Panc1 (cell line): ENCODE measurements at places on chromosomes 5 and 9. TPM values are rescaled to one million over a fixed set of nuclear protein-coding genes. Genes with fewer than 3 reads are reported as not detected.

The NRARP gene
- 16.9 TPM for total RNA-seq

The LECT2 gene
- not detected for total RNA-seq

The TAF11L5 gene
- not detected for total RNA-seq

The RECK gene
- 13.2 TPM for total RNA-seq

The SHROOM1 gene
- total RNA-seq = 13.5 TPM

The CHSY3 gene
- total RNA-seq = not detected

The IL13 gene
- not detected for total RNA-seq

The LVRN gene
- total RNA-seq = 0.08 TPM

The WNK2 gene
- 13.7 TPM for total RNA-seq

The FOXD4L5 gene
- total RNA-seq = 0.08 TPM

The SLIT3 gene
- 26.4 TPM for total RNA-seq

The SLC36A2 gene
- not detected for total RNA-seq

The LOX gene
- total RNA-seq = 0.62 TPM

The ANXA2R gene
- total RNA-seq = 6.2 TPM

The ARHGAP26 gene
- total RNA-seq = 65.5 TPM

The MAT2B gene
- 52.1 TPM for total RNA-seq

The TMEM174 gene
- total RNA-seq = not detected

The PCDHA9 gene
- total RNA-seq = 0.21 TPM

The GPRIN1 gene
- total RNA-seq = 18.9 TPM

The SGCD gene
- not detected for total RNA-seq

The FSTL4 gene
- total RNA-seq = 0.18 TPM

The MYORG gene
- 9.7 TPM for total RNA-seq

The CCIN gene
- 0.13 TPM for total RNA-seq

The GFI1B gene
- total RNA-seq = 0.08 TPM

The PAPPA gene
- total RNA-seq = 1.2 TPM

The SAXO1 gene
- not detected for total RNA-seq

The DBH gene
- not detected for total RNA-seq

The FBLL1 gene
- total RNA-seq = 7.5 TPM

The HAPLN1 gene
- total RNA-seq = 0.13 TPM

The IL9 gene
- total RNA-seq = not detected

The ADAMTS19 gene
- not detected for total RNA-seq
